Forelimb muscle (tissue), 1 donor: ENCODE measurements at places on chromosomes 7 and 10.

- no peak for DNase-seq
Measured at GRCh38 chr7:99824091-99824490, 3.7 kb upstream of the CYP3A43 start.

DNA sequence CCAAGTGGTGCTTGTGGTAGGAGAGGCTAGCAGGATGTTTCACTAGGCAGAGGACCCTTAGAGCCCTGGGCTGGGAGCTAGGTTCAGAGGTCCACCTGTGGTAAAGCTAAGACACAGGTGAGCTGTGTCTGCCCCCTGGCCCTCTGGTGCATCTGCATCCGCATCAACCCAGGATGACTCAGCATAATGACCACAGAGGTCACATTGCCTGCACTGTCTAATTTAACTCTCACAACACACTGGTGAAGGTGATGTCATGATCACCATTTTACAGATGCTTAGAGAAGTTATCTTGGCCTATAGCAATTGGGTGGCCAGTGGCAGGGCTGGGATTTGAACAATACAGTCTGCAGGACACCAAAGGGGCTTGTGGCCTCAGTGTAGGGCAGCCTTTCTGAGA is 33.1 kb downstream of the HABP2 start:
- DNase-seq = no peak

DNA sequence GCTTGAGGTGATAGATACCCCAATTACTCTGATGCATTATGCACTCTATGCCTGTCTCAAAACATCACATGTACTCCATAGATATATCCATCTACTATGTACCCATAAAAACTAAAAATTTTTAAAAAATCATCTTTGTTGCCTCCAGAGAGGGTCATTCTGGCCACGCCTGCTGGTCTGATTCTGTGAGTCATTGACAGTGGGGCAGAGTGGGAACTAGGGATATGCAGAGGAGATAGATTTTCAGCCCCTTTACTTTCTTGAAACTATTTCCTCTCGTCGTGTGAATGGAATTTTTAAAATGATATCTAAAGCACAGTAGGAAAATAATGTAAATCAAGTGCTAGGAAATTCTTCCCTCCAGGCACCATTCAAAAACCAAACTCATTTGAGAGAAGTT is 715.0 kb upstream of the NRP1 start:
- no peak for DNase-seq

GRCh38 chr10:3787016-3787400 is 2.0 kb upstream of the KLF6 start:
- no peak for DNase-seq

DNA sequence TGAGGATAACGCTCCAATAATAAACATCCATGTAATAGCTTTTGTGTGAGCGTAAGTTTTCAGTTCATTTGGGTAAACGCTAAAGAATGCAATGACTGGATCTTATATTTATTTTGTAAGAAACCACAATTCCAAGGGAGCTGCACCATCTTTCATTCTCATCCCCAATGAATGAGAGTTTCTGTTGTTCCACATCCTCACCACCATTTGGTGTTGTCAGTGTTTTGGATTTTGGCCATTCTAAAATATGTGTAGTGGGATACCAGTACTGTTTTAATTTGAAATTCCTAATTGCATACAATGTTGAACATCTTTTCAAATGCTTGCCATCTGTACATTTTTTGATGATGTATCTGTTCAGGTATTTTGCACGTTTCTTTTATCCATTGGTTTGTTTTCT is 50.9 kb upstream of the SEMA3D start:
- no peak for DNase-seq

- DNase-seq = no peak
Measured at GRCh38 chr10:62270020-62270419, 1.4 kb upstream of the RTKN2 start.

DNA sequence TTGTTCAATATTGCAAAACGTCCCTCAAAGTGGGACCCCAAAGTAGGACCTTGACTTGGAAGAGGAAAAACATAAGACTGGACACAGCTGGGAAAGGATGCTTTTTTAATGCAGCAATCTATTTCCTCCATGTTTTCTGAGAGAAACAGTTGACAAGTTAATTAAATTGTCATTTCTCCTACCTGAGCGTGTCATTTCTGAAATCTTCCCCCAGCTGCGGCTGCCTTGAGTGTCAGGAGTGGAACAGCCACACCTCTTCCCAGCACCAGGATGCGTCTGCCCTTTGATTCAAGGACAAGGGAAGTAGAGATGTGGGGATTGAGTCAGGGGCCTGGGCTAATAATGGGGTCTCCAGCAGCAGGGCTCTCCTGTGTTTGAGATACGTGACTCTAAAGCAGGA is 171.3 kb downstream of the HECW1 start:
- DNase-seq = no peak

DNA sequence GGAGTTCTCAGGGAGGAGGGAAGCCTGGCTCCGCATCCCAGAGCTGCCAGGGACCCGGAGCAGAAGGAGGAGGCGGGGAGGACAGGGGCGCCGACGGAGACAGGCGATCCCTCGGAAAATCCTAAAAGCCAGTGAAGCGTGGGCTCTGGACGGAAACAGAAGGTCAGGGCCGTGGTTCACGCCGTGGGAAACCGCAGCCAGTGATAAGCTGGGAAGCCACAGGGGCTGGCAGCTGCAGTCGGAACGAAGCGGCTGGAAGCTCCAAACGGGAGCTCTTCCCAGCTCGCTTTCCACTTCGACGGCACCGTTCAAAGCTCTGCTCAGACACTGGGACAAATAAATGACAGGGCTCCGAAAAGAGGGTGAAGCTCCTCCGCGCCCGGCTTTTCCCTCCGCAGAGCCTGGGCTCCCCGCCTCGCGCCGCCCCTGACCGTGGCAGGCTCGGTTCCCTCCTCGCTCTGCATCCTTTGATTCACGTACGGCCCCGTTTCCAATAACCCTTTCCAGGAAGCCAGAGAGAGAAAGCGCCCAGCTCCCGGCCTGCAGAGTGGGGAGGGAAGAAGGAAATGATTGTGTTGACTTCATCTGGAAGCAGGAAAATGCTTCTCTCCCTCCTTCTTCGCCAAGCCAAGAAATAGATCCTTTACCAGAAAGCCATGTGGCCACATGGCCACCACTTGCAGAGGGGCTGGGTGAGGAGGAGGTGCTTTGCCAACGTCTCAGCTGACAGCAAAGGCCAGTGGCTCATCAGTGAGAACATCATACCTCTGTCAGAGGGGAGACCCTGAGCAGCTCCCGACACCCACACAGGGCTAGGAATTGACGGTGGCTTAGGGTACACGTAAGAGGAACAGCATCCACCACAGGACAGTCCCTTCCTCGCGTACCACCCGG is 57.4 kb downstream of the ADRB1 start:
- no peak for DNase-seq

DNA sequence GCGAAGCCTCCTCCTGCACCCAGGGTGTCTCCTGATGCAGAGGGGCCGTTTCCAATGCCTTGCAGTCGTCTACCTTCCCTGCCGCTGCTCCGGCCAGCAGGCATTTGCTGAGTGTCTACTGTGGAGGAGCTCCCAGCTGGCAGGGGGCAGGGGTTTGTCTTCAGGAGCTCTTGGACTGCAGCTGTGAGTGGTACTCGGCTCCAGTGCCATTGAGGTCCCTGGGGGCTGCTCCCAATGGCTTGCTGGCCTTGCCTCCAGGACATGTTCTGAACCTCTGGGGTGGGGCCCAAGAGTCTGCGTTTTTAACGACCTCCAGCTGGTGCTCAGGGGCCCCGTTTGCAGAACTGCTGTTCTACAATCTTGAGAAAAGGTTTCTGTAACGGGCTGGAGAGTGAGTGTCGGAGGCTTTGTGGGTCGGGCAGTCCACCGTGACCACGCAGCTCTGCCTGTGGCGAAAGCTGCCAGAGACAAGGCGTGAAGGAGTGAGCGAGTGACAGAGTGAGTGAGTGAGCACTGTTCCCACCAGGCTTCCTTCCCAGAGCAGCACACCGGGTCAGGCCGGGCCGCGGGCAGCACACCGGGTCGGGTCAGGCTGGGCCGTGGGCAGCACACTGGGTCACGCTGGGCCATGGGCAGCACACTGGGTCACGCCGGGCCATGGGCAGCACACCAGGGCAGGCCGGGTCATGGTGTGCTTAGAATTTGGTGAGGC is 520.2 kb downstream of the PTPRN2 start:
- no peak for DNase-seq

DNA sequence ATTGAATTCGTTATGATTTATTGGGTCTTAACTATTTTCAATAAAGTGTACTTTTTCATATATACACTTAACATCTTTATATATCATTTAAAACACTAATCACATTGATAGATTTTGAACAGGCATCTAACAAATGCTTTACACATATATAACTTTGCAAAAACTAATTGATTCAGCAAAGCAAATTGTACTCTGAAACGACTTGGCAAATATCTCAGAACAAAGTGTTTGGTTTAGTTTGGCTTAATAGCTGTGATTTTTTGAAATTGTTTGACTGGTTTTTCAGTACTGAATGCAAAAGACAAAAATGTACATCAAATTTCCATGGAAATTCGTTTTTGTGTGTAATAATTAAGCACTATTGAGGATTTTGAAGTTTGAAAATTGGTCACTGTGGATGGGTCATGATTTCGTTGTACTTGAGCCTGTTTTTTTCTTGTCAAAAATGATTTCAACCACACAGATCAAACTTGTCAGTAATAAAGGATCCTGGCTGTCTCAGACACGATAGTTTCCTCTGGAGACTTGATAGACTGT is 125.3 kb upstream of the SLC25A13 start:
- no peak for DNase-seq
